Pulmonary artery endothelial cell (primary cell): ENCODE measurements at places on chromosomes 11 and 22.

- DNase-seq, result peak; percentile 39
Measured at GRCh38 chr11:6576471-6577373, 26.7 kb downstream of the RRP8 start.

- DNase-seq, result no peak
Measured at GRCh38 chr11:74390697-74391096, 7.5 kb downstream of the PGM2L1 start.

- DNase-seq, result no peak
Measured at GRCh38 chr11:110126936-110127335, 33.7 kb downstream of the ZC3H12C start.

GRCh38 chr11:26137651-26138050, 194.3 kb upstream of the ANO3 start:
- DNase-seq, result no peak

- no peak for DNase-seq
Measured at GRCh38 chr11:71423181-71423790, 24.9 kb downstream of the DHCR7 start.

GRCh38 chr11:124475265-124475664, 29.8 kb upstream of the OR8B8 start:
- no peak for DNase-seq

GRCh38 chr11:86800076-86800959, at the start of gene PRSS23:
Gene PRSS23, plus strand, starts transcription at chr11:86800542. Its CDS starts 7,102 bp downstream, at chr11:86807644.
- no peak for DNase-seq

DNA sequence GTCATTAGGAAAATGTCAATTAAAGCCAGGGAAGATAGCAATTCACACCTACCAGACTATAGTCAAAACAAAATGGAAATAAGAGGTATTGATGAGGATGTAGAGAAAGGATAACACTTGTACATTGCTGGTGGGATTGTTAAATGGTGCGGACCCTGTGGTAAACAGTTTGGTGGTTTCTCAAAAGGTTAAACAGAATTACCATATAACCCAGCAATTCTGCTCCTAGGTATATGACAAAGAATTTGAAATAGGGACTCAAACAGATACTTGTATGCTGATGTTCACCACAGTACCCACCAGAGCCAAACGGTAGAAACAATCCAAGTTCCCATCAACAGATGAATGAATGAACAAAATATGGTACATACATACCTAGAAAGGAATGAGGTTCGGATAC, 33.0 kb upstream of the TOP3B start:
- DNase-seq, result no peak

DNA sequence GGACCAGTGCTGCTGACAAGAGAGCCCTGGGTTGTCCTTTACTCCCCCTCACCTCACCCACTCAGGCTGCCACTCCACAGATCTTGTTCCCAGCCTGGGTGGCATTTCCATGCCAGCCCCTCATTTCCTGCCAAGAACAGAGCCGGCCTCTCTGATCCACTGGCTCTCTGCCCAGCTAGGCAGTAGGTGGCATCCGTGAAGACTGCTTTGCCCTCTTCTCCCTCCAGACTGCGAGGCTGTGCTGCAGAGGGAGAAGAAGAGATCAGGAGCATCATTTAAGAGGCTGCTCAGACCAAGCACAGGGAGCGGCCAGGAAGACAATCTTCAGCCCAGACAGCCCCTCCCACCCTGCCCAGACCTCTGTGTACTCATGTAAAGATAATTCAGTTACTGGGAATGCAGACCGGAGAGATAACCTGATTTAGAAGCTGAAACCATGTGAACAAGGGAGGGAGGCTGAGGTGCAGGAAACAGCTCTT, 126.9 kb upstream of the NCAM1 start:
- no peak for DNase-seq

DNA sequence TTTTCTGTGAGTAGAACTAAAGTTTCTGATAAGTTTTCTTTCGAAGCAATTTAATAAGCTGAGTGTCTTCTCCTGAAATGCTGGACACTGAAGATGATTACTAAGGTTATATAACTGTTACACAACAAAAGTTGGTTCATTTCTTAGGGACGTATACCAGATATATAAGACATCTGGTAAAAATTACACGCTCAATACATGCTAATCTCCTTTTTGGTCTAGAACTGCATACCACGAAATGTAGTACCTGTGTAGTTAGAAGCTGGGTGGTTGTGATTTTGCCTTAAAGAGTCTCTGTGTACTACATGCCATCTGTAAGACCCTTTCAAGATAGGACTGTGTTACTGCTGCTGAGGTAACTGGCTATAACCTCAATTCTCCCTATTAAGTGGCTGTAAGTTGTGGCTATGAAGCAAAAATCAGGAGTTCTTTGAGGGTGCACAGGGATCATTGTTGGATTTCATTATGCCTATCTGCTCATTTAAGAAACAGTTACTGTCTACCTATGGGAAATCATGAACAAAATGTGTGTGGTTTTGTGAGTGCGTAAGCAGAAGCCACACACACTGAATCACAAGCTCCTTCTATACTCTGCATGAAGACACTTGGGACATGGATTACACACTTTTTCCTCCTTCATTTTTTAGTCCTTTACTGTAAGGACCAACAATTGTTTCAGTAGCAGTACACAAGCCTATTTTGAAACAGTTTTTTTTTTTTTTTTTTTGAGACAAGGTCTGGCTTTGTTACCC, 195.9 kb downstream of the SWAP70 start:
- DNase-seq, result no peak

GRCh38 chr11:23138761-23139160, 278.5 kb upstream of the CCDC179 start:
- no peak for DNase-seq

DNA sequence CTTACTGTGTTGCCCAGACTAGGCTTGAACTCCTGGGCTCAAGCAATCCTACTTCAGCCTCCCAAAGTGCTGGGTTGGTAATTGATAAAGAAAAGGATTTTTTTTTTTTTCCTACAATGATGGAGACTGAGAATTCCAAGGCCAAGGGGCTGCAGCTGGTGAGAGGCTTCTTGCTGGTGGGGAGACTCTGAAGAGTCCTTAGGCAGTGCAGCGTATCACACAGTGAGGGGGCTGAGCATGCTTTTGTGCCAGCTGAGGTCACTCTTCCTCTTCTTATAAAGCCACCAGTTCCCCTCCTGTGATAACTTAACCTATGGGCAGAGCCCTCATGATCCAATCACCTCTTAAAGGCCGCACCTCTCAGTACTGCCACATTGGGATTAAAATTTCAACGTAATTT, 28.2 kb upstream of the CCDC81 start:
- DNase-seq, result no peak

GRCh38 chr11:12060385-12060985, 49.9 kb upstream of the MICAL2 start:
- no peak for DNase-seq

GRCh38 chr11:106958517-106959248, 59.6 kb downstream of the GUCY1A2 start:
- no peak for DNase-seq

DNA sequence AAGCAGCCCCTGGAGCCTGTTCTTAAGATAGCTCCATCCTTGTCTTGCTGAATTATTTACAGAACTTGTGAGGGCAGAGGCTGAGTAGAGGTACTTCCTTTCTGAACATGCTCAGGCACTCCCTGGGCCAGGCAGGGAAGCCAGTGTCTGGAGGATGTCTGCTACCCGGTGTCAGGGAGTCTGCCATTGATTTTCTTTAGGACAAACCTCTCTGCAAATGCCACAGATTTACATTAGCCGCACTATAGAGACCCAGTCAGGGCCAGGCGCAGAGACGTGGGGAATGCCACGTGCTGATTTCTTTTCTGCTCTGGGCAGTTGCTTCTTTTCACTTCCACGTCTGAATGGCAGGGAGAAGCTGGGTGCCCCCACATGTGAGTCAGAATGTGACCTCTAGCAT, 585.5 kb downstream of the NTM start:
- DNase-seq, result no peak

GRCh38 chr11:128670631-128671030, 23.2 kb upstream of the FLI1 start:
- DNase-seq, result no peak

DNA sequence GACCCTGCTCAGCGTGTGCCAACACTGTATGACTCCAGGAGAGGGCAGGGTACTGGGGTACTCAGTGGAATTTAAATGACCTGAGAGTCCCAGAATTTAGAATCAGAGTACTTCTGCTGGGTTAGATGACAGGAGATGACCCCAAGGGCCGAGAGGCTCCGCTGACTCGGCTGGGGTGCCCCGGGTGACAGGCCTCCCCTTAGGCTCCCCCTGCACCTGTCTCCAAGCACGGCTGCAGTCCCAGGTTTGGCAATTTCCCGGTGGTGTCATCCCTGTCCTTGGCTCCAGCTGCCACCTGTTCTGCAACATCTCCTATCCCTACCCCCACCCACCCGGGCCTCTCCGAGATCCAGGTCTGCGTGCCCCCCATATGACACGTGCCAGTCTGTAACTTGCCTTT, 1.3 kb downstream of the ACTN3 start:
- DNase-seq, result no peak

- DNase-seq, result no peak
Measured at GRCh38 chr11:26018336-26018735, 313.6 kb upstream of the ANO3 start.

- DNase-seq, result no peak
Measured at GRCh38 chr22:27543460-27543859, 258.1 kb downstream of the MN1 start.

GRCh38 chr11:94272738-94273313, 31.6 kb upstream of the IZUMO1R start:
- DNase-seq, result no peak

DNA sequence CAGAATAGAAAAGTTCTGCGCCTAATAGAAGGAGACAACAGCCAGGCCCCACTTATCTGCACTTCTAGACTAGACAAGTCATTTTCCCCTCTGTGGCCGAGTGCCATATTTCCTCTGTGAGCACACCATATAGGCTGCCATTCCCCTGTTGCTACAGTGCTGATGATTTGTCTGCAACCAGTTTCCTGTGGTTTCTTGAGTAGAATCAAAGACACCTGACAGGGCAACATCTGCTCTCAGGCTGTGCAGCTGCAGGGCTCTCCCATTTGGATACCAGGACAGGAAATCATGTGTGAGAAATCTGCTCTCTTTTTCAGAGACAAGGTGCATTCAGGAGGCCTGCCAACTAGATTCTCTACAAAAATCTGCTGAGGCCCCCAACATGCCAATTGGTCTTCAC, 879.3 kb downstream of the DLG2 start:
- no peak for DNase-seq

- DNase-seq, result no peak
Measured at GRCh38 chr11:133842053-133842452, 3.3 kb downstream of the SPATA19 start.

DNA sequence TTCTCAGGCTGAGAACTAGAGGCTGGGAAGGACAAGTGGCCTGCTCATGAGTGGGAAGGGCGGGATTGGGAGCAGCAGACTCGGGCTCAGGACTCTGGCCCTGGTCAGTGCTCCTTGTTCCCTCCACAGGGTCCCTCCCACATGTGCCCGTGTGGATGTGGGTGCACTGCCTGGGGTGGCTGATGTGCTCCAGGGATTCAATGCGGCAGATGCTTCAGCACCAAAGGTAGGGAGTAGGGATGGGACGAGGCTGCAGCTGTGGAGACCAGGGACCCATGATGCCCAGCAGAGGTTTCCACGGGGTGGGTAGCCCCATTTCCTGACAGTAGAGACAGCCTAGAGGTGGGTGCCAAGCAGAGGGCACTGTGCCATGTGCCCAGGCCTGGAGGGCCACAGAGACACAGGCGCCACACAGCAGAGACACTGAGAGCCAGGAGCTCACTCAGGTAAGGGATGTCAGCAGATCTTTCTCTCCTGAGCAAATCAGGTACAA, 89.5 kb downstream of the GGTLC2 start:
- DNase-seq, result no peak

- DNase-seq, result no peak
Measured at GRCh38 chr11:129695571-129696308, 119.9 kb upstream of the TMEM45B start.

- DNase-seq, result no peak
Measured at GRCh38 chr22:17639247-17639741, 737 bp downstream of the BCL2L13 start.

- peak; percentile 24 for DNase-seq
Measured at GRCh38 chr11:2380807-2381350, 3.8 kb downstream of the CD81 start.

- no peak for DNase-seq
Measured at GRCh38 chr11:28760676-28761390, 652.6 kb downstream of the METTL15 start.

- DNase-seq, result no peak
Measured at GRCh38 chr11:121417055-121417551, 35.0 kb upstream of the SORL1 start.

DNA sequence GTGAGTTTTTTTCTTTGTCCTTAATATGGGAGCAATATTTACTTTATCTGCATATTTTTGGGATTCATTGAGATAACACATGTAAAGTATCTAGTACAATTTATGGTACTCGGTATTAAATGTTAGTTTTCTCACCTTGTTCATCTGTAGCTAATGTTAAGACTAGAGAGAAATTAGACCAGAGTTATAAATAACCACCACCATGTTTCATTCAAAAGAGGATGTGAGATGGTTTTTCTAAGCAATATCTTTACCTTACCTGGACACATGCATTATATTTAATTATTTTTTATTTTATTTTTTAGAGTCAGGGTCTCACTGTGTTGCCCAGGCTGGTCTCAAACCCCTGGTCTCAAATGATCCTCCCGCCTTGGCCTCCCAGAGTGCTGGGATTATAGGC, 18.4 kb downstream of the ARHGAP42 start:
- DNase-seq, result no peak

DNA sequence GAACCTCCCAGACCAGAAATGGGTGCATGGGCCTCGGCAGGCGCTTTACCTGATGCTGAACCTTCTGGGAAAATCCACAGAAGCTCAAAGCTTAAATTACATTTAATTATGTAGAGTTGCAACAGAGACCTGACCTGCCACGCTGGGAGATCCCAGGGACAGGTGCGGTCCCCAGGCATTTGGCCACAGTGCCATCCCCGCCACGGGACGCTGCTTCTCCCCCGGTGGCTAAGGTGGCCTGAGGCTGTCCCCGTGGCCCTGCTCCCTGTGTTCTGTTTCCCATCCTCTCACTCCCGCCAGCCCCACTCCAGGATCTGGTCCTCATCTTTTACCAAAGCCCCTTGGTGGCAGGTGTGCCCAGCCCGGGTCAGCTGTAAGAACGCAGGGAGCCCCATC, 39.6 kb downstream of the GRAMD4 start:
- DNase-seq, result no peak

DNA sequence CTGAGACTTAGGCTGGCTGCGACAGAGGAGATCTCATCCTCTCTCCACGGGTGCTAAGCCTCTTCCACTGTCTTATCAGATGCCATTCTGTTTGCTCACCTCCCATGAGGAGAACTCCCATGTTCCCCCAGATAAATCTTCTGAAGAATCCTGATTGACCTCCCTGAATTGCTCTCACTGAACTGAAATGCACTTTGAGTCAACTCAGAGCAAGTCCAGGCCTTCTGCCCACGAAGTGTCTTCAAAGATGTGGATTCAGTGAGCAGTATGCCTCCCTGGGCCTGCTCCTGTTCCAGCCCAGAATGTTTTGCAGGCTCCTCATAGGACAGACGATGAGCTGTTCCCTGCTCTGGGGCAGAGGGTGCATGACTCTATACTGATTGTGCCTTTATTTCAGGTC, 17.4 kb downstream of the TUB start:
- DNase-seq, result no peak

DNA sequence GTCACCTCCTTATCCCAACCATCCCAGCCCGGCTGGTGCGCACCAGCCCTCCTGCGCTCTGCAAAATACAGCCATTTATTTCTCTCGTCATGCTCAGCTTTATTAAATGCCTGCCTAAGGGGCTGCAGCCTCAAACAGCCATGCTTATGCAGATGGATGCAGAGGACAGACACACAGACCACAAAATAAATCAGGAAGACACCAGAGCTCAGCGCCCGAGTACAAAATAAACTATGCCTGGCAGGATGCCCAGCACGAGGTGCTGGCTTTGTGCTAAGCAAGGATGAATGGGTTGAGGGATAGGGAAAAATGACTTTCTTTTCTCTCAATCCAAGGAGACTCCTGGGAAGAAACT, 70.5 kb downstream of the RPUSD4 start:
- no peak for DNase-seq
